ENCODE measurements at places on chromosomes 2 and 18. TPM values are rescaled to one million over a fixed set of nuclear protein-coding genes. Genes with fewer than 3 reads are reported as not detected.

- H3K4me3 ChIP-seq = no peak overlapping the region
- H3K27me3 ChIP-seq = no peaks in the 10 kb centered on the region
- no peaks in the 10 kb centered on the region for H3K36me3 ChIP-seq
- DNase-seq = no peak
Measured at GRCh38 chr2:17051538-17051937, 385.9 kb upstream of the CYRIA start.

GRCh38 chr2:195307751-195308150, 349.3 kb upstream of the SLC39A10 start:
- H3K27me3 ChIP-seq = no peaks in the 10 kb centered on the region
- no peak overlapping the region for H3K4me3 ChIP-seq
- no peaks in the 10 kb centered on the region for H3K4me1 ChIP-seq
- no peaks in the 10 kb centered on the region for H3K36me3 ChIP-seq
- no peak overlapping the region for H3K27ac ChIP-seq

The IL36RN gene
- total RNA-seq = not detected

DNA sequence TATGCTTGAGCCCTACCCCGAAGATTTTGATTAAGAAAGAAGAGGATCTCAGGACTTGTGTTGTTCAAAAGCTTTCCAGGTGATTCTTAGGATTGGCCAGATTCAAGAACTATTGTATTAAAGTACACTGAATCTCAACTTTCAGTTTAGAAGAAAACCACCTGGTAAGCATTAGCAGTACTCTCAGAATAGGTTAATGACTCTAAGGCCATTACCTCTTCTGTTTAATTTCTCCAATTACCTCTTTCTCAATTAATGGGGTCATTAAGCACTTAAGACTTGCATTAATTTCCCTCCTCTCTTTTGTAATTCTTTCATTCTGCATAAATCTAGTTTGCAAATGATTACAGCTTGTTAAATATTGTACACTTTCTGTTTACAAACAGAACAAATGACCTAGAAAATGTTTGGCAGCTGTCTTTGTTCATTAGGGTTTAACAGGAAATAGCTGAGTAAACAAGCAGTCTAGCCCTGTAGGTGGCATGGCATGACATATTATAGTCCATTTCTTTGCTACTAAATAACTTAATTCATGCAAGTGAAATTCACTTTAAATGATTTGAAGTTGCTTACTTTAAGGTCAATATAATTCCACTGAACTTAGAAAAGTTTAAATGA, 20.4 kb upstream of the TDRD15 start:
- H3K36me3 ChIP-seq = no peaks in the 10 kb centered on the region
- H3K4me3 ChIP-seq = no peak overlapping the region
- H3K27me3 ChIP-seq = no peaks in the 10 kb centered on the region
- no peaks in the 10 kb centered on the region for H3K4me1 ChIP-seq

DNA sequence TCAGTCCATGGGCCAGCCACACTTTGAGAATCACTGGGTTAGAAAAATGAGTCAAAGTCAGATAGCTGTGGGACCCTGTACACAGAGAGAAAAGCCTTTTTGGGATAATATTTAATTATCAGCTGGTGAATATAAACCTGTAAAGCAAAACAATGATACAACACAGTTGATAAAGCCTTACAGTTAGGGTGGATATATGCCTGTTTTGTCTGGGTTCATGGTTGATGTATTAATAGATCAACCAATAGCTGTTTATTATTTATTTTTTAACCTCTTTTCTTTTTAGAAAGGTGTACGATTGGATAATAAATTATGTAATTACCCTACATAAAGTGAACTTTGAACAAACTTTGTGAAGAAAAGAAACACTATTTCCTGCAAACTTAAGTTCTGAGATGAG, 145.6 kb downstream of the TDRD15 start:
- H3K27me3 ChIP-seq = no peaks in the 10 kb centered on the region
- H3K4me1 ChIP-seq = peaks cover 10% of the 10 kb centered on the region
- peak overlapping the region; percentile 82 for H3K27ac ChIP-seq
- DNase-seq = no peak

The KCNK3 gene
- total RNA-seq = 8.1 TPM

- no peaks in the 10 kb centered on the region for H3K36me3 ChIP-seq
- no peak overlapping the region for H3K27ac ChIP-seq
- DNase-seq = no peak
- H3K4me3 ChIP-seq = no peak overlapping the region
- no peaks in the 10 kb centered on the region for H3K27me3 ChIP-seq
Measured at GRCh38 chr2:202771336-202771735, 100.2 kb downstream of the ICA1L start.
